ENCODE measurements at places on chromosomes 7 and 10.

DNA sequence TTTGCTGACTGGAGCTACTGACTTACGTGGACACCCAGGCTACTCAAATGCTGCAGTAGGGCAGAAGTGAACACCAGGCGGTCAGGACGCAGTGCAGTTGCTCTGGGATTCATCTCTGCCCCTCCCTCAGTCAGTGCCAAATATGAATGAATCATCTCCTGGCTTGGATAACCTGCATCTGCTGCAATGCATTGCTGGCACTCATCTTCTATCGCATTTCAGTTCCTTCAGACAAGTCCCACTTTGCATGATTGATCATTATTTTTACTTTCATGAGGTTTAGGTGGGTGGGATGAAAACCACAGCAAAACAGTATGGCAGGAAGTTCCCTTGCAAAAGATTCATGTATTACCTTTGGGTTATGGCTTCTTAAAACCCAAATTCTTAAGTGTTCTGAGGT is 224.6 kb upstream of the NRP1 start:
- DNase-seq = no peak

DNA sequence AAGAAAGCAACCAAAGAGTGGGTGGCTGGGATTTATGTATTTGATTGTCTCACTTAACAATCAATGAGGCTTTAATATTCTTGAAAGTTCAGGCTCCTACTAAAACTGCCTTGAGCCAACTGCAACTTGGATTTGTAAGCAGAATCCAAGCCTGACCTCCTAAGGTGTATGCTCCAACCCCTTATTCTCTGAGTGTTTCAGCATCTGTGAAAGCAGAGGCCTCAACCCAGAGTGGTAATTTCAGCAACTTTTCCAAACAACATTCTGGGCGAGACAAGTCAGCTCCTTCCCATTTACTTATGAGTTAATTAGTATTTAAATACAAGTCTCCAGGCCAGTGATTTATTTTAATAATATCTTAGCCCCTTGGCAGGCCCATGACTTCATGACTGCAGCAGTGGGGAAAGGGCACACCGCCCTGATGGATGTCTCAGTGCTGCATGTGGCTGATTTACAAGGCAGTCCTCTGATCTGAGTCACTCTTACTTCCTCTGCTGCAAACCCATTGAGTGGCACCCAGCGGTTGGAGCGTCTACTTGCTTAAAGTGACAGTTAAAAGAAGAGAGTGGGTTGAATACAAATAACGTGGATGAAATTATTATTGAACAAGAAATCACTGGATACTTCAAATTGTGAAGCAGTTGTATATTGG is 209.1 kb downstream of the TRIL start:
- DNase-seq = no peak

DNA sequence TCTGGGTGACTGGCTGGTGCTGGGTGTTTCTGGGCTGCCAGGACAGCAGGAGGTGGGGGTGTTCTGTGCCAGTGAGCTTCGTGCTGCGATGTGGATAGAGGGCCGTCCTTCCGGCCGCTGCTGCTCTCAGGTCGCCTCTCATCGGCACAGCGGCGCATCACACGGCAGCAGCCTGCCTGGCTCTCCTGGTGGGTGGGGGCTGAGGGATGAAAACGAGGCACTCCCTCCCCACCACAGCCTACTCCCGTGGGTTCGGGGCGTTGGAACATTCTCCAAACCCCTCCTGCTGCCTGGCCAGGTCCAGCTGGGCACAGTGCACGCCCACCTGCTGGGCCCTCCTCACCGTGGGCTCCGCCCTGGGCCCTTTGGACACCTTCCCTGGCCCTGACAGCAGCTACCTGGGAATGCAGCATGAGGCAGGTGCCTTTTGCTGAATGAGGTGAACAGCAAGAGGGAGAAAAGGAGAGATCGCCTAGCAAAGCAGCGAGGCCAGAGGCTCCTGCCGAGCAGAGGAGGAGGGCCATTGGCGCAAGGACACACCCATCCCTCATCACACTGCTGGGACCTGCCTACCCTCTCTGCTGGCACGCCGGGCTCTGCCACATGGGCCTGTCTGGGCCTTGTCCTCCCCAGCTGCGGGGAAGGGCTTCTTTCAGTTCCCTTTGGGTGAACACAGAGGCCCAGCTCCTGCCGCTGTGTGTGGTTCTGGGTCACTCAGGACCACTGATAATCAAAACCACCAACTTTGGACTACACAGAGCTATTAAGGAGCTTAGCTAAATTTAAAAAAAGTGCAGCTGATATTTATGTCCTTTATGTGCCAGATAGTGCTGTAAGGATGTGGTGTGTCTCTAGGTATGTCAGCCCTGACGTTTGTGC is 33.4 kb downstream of the INPP5A start:
- no peak for DNase-seq

GRCh38 chr7:151245360-151246101 is 3.0 kb downstream of the SMARCD3 start:
- no peak for DNase-seq

DNA sequence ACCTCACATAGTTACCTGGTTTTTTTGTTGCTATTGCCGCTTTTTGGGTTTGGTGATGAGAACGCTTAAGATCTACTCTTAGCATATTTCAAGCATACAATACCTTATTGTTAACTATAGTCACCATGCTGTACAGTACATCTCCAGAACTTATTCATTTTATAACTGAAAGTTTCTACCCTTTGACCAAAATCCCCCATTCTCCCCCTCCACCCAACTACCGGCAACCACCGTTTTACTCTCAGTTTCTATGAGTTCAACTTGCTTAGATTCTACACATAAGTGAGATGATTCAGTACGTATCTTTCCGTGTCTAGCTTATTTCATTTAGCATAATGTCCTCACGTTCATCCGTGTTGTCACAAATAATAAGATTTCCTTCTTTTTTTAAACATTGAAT is 86.7 kb upstream of the IL6 start:
- no peak for DNase-seq

GRCh38 chr10:6069081-6069931 is 7.1 kb upstream of the IL2RA start:
- DNase-seq = no peak

DNA sequence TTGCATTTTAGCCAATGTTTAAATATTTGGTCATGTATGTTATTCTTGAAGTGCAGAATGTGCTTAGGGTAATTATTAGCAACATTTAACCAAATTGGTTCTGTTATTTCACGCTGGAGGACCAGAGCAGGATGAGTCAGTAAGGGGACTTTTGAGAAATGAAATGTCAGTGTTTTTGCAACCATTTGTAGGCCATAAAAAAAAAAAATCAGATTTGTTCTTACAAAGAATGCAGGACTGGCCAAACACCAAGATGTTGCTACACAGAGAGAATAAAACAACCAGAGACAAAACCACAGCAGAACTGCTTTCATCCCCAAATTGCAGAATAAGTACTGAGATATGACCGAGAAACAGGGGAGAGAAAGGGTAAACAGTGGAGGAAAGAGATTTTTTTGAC is 62.1 kb downstream of the TPST1 start:
- DNase-seq = no peak

DNA sequence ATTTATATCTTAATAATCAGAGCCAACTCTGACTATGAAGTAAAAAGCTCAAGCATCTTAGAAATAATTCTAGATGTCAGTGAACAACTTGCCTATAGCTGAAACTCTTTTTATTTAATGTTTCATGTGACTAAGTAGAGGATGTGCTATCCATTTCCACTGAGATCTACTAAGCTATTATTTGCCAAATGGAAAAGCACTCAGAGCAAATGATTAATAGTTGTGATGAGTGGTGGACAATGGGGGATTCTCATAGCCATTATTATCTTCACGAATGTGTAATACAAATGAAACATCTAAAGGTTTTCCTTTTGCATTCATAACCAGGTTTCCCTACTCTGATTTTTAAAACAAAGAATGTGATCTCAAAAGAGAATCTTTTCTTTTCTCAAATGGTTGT is 126.6 kb upstream of the GNAI1 start:
- no peak for DNase-seq

GRCh38 chr10:2935647-2936386 is 131.5 kb upstream of the PFKP start:
- DNase-seq = no peak

DNA sequence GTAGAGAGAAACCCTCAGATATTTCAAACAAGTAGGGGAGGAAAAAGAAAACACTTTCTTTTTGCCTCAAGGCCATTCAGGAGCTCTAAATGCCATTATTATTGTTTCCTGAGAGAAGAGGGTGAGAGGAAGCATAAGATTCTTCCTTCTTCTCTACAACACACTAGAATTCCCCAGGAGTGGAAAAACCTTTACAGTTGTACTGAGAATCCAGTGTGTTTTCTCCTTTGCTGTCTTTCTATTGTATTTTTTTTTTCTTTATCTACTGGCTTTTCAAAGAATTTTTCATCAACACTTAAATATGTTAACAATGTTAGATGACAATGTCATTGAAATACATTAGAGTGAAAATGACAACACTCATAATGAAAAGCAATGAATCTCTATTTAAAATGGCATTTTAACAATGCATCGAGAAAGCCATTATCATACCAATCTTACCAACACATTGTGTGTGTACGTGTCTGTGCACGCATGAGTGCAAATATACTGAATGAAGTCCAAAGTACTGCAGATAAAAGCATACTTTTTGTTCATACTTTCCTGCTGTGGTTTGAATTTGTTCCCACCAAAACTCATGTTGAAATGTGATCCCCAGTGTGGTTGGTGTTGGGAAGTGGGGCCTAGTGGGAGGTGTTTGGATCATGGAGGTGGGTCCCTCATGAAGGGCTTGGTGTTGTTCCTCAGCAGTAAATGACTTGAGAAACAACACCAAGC is 24.2 kb upstream of the MACC1 start:
- peak; percentile 69 for DNase-seq

DNA sequence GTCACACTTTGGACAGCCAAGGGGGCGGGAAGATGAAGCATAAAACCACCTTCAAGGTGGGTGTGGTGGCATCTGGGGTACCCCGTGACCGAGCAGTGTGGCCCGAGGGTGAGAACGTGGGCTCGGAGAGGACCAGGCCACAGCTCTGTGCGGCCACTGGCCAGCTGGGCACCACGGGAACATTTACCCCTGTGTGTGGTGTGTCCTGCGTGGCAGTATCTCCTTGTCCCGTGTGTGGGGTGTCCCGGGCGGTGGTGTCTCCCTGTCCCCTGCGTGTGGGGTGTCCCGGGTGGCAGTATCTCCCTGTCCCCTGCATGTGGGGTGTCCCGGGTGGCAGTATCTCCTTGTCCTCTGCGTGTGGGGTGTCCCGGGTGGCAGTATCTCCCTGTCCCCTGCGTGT is 570.3 kb downstream of the DNAJB6 start:
- DNase-seq = no peak

- no peak for DNase-seq
Observed at GRCh38 chr7:16404636-16405035, 16.7 kb downstream of the CRPPA start.

Measured in NCI-H187 treated with DMSO at 0.1 percent for 48 hours (cell line).